ENCODE measurements at places on chromosomes 4 and X. TPM values are rescaled to one million over a fixed set of nuclear protein-coding genes. Genes with fewer than 3 reads are reported as not detected.

RAB40AL gene
- total RNA-seq, result 0.20 TPM

VEGFD gene
- 0.20 TPM for total RNA-seq

MTNR1A gene
- not detected for total RNA-seq

ARMCX5 gene
- total RNA-seq, result 17.7 TPM

TMEM271 gene
- not detected for total RNA-seq

NAA11 gene
- not detected for total RNA-seq

- peak; percentile 20 for DNase-seq
Observed at GRCh38 chrX:63128509-63128908, 222.6 kb downstream of the SPIN4 start.

DNA sequence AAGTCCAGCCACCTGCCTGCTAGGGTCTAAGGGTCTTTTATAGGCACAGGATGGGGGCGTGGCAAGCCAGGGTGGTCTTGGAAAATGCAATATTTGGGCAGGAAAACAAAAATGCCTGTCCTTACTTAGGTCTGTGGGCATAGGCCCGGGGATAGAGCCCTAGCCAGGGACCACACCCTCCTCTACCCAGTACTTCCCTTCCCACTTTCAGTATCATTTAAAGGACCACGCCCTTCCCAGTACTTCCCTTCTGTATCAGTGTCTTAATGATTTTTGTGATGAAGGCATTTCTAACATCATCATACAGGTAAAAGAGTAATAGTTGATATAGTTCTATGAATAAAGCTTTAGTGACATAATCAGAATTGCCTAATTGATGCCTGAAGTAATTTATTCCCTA, 11.4 kb downstream of the BANK1 start:
- no peak for DNase-seq

GRCh38 chrX:114905251-114905650, 112.2 kb downstream of the IL13RA2 start:
- no peak for DNase-seq

GRCh38 chr4:154528869-154529268, 21.3 kb downstream of the PLRG1 start:
- no peak for DNase-seq

GRCh38 chr4:178165251-178165950, 723.2 kb upstream of the AGA start:
- no peak for DNase-seq

- DNase-seq, result no peak
Observed at GRCh38 chr4:48904101-48904500, 2.5 kb downstream of the OCIAD2 start.

DNA sequence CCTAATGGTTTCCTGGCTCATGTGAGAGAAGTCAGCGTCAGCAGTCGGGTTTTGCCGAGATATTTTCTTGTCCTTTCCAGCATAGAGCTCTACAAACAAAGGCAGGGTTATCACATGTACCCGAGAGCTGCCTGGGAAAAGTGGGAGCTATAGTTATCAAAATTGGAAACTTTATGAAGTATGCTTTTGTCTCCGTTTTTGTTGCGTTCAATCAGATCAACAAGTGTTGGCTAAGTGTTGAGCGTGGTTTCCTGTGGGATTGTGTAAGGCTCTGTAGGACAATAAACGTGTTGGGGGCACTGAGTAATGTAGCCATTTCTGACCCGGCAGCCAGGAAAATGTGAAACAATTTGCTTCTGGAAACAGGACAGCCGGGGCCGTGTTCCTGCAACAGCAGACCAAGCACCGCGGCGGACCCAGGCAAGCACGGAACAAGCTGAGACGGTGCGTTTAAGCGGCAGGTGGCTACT, at the start of gene BMX:
BMX (plus strand) TSS at position 311 of the 470 bp plus-strand sequence. CDS start 7,547 bp downstream, outside the sequence.
- peak; percentile 75 for DNase-seq

Measured in lung microvascular endothelial cell (primary cell).